ENCODE measurements at places on chromosomes 5 and 9.

DNA sequence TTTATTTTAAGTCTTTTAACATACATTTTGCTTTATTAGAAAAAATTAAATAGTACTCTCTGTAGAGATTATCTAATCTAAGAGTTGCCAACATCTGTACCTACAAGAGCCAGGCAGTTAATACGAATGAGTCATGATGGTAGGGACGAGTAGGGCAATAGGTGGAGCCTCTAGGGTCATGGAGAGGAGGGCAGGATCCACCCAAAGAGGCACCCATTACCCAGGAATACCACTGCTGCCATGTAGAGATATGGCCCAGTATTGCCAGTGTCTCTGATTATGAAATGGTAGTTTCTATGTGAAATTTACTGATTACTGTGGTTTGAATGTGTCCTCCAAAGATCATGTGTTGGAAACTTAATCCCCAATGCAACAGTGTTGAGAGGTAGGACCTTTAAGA lies 170.4 kb downstream of the PIK3R1 start:
- DNase-seq, result no peak

GRCh38 chr9:12681620-12682019 lies 11.6 kb upstream of the TYRP1 start:
- DNase-seq, result no peak

DNA sequence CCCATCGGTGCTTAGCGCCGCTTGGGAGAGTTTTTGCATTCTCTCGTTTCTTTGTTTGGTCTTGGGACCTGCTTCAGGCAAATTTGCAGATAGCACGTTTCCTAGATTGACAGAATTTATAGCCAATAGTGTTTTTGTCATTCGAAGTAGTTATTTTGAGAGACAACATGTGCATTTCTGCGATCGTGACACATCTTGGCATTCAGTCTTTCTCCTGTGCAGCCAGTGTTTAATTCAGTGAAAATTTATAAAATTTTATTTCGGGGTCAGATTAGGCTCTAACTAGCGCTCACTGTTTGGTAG lies 830 bp downstream of the PRRC1 start:
- no peak for DNase-seq

- DNase-seq, result no peak
These were observed 561.1 kb downstream of the EBF1 start for GRCh38 chr5:158538506-158539074.

- no peak for DNase-seq
These were observed 253.5 kb downstream of the AOPEP start for GRCh38 chr9:94979904-94980507.

GRCh38 chr5:33969572-33970452 lies 14.7 kb downstream of the SLC45A2 start:
- no peak for DNase-seq

DNA sequence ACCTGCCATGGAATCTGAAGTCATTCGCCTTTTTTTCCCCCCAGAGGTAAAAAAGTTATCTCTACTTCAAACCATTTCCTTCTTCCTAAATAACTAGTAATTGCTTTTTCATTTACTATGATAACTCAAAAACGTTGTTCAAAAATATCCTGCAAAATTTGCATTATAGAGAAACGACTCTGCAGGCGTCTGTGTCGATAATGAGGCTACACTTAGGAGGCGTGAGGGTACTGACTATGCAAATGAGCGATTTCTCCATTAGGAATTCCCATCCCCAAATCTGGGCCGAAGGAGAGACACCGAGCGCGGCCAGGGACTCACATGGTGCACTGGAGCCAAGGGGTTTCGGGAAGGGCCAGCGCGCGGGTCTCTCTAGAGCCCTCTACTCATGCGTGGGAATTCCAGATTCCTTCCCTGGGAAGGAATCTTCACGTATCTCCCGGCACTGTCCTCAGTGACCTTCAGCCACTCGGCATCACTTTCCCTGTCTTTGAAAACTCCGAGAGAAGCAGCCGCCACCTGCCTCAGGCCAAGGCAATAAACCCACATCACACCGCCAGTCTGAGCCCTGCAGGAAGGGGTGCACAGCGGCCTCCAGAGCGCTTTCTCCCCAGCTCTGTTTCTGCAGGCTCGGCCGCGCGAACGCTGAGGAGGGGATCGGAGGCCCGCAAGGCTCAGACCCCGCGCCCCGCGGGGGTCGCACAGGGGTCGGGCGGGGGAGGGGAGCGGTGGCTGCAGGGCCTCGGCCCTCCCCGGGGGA lies 718 bp upstream of the DENND4C start:
- DNase-seq, result no peak

GRCh38 chr9:70672161-70672649 lies 257.7 kb upstream of the KLF9 start:
- no peak for DNase-seq

- no peak for DNase-seq
These were observed 5.1 kb downstream of the SLC25A48 start for GRCh38 chr5:135839566-135839965.

DNA sequence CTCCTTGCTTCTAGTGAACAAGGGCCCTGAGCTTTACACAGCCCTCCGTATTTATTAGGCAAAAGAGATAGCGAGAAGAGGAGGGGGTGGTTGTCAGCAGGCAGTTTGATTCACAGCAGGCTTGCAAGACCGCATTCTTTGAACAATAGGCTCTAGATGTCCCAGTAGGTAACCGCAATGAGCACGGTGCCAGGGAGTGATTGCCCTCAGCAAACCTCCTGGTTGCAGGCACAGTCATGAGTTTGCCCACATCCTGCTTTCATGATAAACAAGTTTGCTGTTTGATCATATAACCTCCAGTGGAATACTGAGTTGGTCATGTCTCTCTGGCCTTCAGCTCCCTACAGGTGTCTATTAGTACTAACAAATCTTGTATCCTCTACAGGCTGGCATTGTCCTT lies 66.1 kb downstream of the CACNA1B start:
- no peak for DNase-seq

DNA sequence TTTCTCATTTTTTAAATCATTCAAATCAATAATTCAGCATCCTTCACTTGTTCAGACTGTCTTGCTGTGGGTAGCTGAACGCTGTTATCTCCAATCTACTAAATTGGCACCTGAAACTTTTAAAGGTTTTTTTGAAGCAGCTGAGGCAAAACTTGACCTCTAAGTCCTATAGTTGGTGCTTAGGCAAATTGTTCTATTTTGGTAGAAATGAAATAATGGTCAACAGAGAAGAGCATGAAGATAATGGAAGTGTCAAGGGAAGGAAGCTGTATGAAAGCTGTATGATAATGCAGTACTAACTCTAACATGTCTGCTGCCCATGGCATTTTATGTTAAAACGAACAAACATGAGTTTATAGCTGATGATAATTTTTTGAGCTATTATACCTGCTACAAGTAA lies 138.0 kb downstream of the GDNF start:
- no peak for DNase-seq

DNA sequence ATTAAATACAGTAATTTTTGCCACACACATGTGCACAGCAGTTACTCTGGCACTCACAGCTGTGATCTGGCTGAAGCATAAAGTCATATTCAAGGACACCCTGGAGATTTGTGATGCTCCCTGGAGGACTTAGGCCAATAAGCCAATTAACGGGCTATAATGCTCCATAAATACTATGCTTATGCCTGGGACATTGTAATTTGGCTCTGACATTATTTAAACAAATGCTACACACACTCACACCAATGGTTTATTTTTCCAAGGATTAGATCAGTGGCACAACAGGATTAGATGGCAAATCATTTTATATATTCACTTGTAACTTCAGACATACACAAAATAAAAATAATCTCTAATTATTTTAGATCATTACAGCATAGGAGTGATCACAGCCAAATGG lies 111.2 kb downstream of the LMNB1 start:
- no peak for DNase-seq

- no peak for DNase-seq
These were observed 8.0 kb downstream of the ABCA2 start for GRCh38 chr9:137019891-137020683.

GRCh38 chr9:88737876-88738275 lies 202.9 kb downstream of the NXNL2 start:
- no peak for DNase-seq

GRCh38 chr9:79565245-79565644 lies 6.5 kb upstream of the TLE4 start:
- no peak for DNase-seq

- no peak for DNase-seq
These were observed 431 bp downstream of the FASTKD3 start for GRCh38 chr5:7868427-7868772.

DNA sequence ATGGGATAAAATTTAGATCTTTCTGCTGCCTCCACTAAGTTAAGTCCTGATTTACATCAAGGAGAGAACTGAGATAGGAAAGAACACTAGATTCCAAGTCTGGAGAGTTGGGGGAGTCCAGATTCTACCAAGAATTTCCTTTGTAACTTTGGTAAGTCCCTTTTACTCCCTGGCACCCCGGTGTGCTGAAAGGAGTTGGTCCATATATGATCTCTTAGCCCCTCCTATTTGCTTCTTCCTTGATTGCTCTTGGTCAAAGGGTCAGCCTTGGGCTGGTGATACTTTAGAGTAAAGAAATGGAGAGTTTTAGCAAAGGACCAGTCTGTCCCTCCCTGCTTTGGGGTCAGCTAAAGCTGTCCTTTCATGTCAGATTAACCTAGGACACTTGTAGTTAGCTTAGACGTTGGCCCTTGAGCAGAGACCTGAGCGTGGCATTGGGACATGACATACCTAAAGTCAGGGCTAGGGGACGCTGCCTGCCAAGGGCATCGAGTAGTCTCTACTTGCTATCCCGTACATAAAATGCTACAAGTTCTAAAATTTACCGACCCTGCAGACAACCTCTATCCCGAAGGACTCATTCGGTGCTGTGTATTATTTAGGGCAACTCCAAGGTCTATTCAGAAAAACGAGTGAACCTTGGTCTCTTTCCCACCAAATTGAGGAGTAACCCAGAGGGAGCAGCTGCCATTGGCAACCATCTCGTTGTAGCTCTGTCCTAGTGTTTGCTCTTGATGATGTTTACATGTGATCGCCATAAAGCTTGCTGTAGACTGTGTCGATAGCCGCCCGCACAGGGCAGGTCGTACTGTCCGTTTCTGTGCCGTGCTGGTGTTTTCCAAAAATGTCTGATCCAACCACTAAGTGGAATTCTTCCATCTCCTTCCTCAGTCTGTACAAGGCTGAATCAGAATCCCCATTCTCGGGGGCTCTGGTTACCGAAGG lies 94.4 kb downstream of the PDE6A start:
- DNase-seq, result no peak

- no peak for DNase-seq
These were observed 1.9 kb downstream of the HK3 start for GRCh38 chr5:176897263-176897662.

DNA sequence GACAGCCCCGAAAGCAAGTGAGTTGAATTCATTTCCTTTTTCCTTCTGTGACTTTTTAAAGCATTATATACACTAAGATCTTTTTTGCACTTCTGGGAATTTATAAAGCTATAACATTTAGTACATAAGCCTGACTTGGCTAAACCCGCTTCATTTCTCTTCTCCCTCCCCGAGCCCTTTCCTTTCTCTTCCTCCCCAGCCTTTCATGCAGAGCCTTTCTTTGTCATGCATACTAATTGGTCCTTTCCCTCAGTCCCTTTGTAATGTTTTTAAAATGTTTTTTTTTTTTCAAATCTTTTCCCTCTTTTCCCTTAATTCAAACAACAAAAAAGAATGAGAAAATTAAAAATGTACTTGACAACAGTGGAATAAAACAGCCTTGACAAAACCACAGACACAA lies 246.4 kb downstream of the PSAT1 start:
- no peak for DNase-seq

DNA sequence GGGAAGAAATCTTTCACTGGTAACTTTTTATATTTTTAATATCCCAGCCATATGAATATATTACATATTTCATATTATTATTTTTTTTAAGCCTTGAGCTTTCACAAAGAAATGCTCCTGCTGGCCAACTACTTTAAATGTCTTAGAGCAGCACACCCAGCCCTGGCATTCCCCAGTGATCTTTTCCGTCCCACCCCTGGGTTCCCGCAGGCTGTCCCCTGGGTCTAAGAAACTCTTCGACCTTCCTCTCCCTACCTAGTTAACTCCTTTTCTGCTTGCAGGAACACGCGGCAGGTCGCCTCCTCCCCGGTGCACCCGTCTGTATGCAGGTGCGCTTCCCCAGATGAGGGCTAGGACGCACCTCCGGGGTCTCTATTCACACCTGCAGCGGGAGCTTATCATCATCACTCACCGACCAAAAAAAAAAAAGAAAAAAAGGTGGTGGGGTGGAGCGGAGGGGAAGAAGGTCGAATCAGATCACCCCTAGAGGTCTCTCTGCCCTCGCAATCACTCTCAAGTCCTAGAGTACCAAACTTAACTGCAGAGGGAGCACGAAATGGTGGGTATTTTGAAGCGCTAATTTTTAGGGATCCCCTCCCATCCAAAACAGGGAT lies 696 bp downstream of the ZFP62 start:
- DNase-seq, result no peak

- no peak for DNase-seq
These were observed 1.3 kb upstream of the PTPDC1 start for GRCh38 chr9:94082956-94083355.

GRCh38 chr5:168679515-168679920 lies 100.3 kb upstream of the PANK3 start:
- peak; percentile 12 for DNase-seq

DNA sequence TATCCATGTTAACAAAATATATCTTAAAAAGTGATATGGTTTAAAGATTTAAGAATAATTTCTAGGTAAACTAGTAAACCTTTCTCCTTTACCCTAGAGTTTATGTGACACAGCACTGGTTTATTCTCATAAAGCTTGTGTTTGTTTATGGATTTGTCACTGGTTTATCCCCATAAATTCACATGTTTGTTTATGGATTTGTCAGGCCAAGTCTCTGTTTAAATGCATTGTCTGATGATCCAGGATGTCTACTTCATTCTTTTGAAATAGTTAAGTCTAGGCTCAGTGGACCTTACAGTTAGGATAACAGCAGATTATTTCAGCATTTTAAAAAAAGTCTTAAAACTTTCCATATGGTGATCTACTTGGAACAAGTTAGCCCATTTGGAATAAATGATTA lies 334.0 kb downstream of the ARRDC3 start:
- DNase-seq, result no peak

DNA sequence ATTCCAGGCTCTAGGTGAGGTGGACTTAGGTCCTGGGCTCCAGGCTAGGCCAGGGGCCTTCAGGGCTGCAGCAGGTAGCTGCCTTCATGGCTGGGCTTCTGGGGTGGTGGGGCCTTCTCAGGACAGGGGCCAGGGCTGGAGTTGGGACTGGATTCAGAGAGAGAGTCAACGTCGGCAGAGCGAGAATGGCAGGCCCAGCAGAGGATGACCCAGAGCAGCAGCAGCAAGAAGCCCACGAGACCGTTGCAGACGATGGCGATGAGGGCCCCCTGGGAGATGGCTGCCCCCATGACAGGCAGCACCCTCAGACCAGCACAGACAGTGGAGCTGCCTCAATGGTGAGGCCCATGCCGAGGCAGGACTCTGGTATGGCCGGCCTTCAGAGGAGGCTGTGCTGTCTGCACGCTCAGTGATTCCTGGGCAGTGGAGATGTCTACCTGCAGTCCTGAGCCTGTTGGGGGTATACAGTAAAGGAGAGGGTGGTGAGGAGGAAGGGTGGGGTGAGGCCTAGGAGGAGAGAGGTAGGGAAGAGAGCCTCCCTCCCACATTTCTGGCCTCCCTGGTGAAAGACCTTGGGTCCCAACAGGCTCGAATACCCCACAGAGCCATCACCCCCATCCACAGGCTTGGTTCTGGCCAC lies 1.3 kb downstream of the ENHO start:
- DNase-seq, result no peak

- DNase-seq, result no peak
These were observed 163.2 kb downstream of the DAB2IP start for GRCh38 chr9:121814594-121814993.
